ENCODE measurements at places on chromosomes 2 and 18.

GRCh38 chr2:70484086-70484485, 69.5 kb downstream of the TGFA start:
- no peak for DNase-seq
- H3K27me3 ChIP-seq: no peaks in the 10 kb centered on the region
- H3K36me3 ChIP-seq: no peaks in the 10 kb centered on the region
- H3K4me3 ChIP-seq: no peak overlapping the region

GRCh38 chr2:8477552-8478470, 204.0 kb upstream of the ID2 start:
- no peaks in the 10 kb centered on the region for H3K27me3 ChIP-seq
- H3K36me3 ChIP-seq: no peaks in the 10 kb centered on the region
- no peak for DNase-seq
- peak overlapping the region; percentile 77 for H3K27ac ChIP-seq
- H3K4me1 ChIP-seq: peaks cover 9% of the 10 kb centered on the region
- H3K4me3 ChIP-seq: peak overlapping the region; percentile 21

DNA sequence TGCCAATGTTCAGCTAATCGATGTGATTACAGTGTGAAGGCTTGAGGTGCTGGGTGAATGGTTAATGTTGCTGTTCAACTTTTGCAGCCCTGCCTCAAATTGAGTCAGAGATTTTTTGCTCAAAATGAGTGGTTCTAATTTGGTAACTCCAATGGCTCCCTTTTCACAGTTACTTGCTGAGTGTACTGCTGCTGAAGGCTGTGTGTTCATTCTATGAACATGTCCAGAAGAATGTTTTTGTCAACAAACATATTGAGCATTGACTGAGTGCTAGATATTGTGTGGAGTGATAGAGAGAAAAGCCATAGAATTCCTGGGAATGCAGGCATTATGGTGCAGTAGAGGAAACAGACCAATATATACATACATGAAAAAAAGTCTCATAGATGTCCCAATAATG, 39.0 kb upstream of the TCF4 start:
- H3K27ac ChIP-seq: no peak overlapping the region
- H3K4me3 ChIP-seq: no peak overlapping the region
- no peak for DNase-seq
- H3K27me3 ChIP-seq: no peaks in the 10 kb centered on the region
- H3K36me3 ChIP-seq: no peaks in the 10 kb centered on the region

GRCh38 chr2:158580760-158581159, 124.0 kb downstream of the PKP4 start:
- no peak overlapping the region for H3K27ac ChIP-seq
- no peak overlapping the region for H3K4me3 ChIP-seq
- no peaks in the 10 kb centered on the region for H3K4me1 ChIP-seq
- no peaks in the 10 kb centered on the region for H3K27me3 ChIP-seq

GRCh38 chr2:199115169-199115568, 342.6 kb downstream of the SATB2 start:
- H3K36me3 ChIP-seq: no peaks in the 10 kb centered on the region
- H3K27ac ChIP-seq: no peak overlapping the region
- no peaks in the 10 kb centered on the region for H3K27me3 ChIP-seq
- DNase-seq: no peak

- no peaks in the 10 kb centered on the region for H3K36me3 ChIP-seq
- no peak overlapping the region for H3K27ac ChIP-seq
- H3K4me3 ChIP-seq: no peak overlapping the region
- peaks cover 8% of the 10 kb centered on the region for H3K4me1 ChIP-seq
Measured at GRCh38 chr2:1011985-1012384, 61.3 kb downstream of the SNTG2 start.

DNA sequence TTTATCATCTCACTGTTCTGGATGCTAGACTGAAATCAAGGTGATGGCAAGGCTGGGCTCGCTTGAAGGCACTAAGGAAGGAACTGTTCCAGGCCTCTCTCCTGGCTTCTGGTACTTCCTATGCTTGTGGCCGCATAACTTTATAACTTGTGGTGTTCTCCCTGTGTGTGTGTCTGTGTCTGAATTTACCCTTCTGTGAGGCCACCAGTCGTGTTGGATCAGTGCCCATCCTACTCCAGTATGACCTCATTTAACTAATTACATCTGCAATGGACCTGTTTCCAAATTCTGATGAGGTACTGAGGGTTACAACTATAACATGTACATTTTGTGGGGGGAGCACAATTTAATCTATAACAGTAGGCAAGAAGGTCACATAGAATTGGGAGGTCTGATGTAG, 41.6 kb downstream of the LYPD6B start:
- H3K27ac ChIP-seq: no peak overlapping the region
- no peak for DNase-seq
- no peak overlapping the region for H3K4me3 ChIP-seq
- no peaks in the 10 kb centered on the region for H3K36me3 ChIP-seq

- no peak for DNase-seq
- peaks cover 12% of the 10 kb centered on the region for H3K4me1 ChIP-seq
- H3K27me3 ChIP-seq: no peaks in the 10 kb centered on the region
- H3K36me3 ChIP-seq: no peaks in the 10 kb centered on the region
Measured at GRCh38 chr2:36193680-36194079, 161.9 kb upstream of the CRIM1 start.

GRCh38 chr2:61922714-61923113, 17.2 kb downstream of the COMMD1 start:
- no peak for DNase-seq
- H3K36me3 ChIP-seq: no peaks in the 10 kb centered on the region
- H3K4me3 ChIP-seq: no peak overlapping the region
- H3K27ac ChIP-seq: no peak overlapping the region
- H3K4me1 ChIP-seq: peaks cover 19% of the 10 kb centered on the region
- H3K27me3 ChIP-seq: no peaks in the 10 kb centered on the region

- H3K4me1 ChIP-seq: no peaks in the 10 kb centered on the region
- H3K36me3 ChIP-seq: no peaks in the 10 kb centered on the region
- DNase-seq: no peak
- no peak overlapping the region for H3K27ac ChIP-seq
- no peaks in the 10 kb centered on the region for H3K27me3 ChIP-seq
Measured at GRCh38 chr2:203583701-203584100, 48.6 kb upstream of the RAPH1 start.

GRCh38 chr2:48568547-48568946, 38.6 kb downstream of the STON1 start:
- H3K27ac ChIP-seq: no peak overlapping the region
- H3K4me1 ChIP-seq: peaks cover 35% of the 10 kb centered on the region
- no peak overlapping the region for H3K4me3 ChIP-seq
- DNase-seq: no peak
- H3K36me3 ChIP-seq: no peaks in the 10 kb centered on the region

- H3K36me3 ChIP-seq: no peaks in the 10 kb centered on the region
- no peaks in the 10 kb centered on the region for H3K27me3 ChIP-seq
- H3K27ac ChIP-seq: no peak overlapping the region
- no peaks in the 10 kb centered on the region for H3K4me1 ChIP-seq
- DNase-seq: no peak
- no peak overlapping the region for H3K4me3 ChIP-seq
Measured at GRCh38 chr2:133676392-133677130, 108.3 kb upstream of the NCKAP5 start.

- H3K27me3 ChIP-seq: peaks cover 4% of the 10 kb centered on the region
- H3K27ac ChIP-seq: no peak overlapping the region
- H3K4me1 ChIP-seq: peaks cover 15% of the 10 kb centered on the region
- no peaks in the 10 kb centered on the region for H3K36me3 ChIP-seq
- DNase-seq: no peak
Measured at GRCh38 chr2:132415256-132415914, 1.2 kb upstream of the GPR39 start.
